ENCODE measurements at places on chromosomes 4 and X.

- DNase-seq = no peak
Measured at GRCh38 chr4:128980816-128981326, 112.5 kb downstream of the SCLT1 start.

- no peak for DNase-seq
Measured at GRCh38 chr4:11436084-11436483, 7.4 kb upstream of the HS3ST1 start.

GRCh38 chr4:136939781-136940180, 592.5 kb downstream of the PCDH18 start:
- no peak for DNase-seq

GRCh38 chrX:49884290-49884862, 5.1 kb downstream of the USP27X start:
- DNase-seq = peak; percentile 74

DNA sequence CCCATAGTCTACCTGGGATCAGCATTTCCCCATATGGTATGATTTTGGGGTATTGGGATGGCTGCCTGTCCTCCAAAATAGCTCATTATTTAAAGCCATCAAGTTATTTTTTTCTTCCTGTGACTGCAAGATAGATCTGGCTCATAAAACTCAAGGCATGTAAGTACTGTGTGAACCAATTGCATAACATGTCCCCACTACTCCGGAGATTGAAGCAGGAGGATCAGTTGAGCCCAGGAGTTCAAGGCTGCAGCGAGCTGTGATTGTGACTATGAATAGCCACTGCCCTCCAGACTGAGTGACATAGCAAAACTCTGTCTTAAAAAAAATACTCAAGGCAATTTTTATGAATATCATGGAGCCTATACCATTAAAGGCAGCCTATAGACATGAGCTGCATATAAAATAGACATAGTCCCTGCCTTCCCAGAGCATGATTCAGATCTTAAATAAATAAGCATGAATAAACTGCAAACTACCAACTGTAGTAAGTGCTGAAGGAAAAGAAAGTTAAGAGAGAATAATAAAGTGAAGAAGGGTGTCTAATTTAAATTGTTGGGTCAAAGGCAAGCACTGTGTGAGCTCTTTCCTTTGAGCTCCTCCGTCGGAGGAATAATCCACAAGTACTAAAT, 16.9 kb upstream of the MMAA start:
- DNase-seq = no peak

- no peak for DNase-seq
Measured at GRCh38 chr4:144782345-144782744, 136.4 kb downstream of the HHIP start.

GRCh38 chrX:40922307-40922706, 162.9 kb upstream of the USP9X start:
- DNase-seq = peak; percentile 33

DNA sequence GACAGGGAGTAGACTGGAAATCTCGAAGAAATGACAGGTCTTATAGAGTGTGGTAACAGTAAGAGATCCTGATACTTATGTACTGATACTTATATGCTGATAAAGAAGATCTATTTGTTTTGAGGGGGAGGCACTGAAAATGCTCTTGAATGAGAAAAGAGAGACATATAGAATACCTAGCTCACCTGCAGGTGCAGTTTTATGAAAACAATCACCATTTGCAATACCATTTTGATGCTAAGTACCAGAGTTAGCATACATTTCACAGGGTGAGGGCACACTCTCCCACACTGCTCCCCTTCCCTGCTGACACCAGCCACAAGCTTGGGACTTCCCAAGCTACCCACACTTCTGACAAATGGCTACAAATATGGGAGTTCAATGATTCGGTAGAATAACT, 1490.1 kb upstream of the IGFBP7 start:
- DNase-seq = no peak

- peak; percentile 1 for DNase-seq
Measured at GRCh38 chrX:111444881-111445280, 32.9 kb upstream of the DCX start.
